ENCODE measurements at places on chromosomes 13 and 19.

GRCh38 chr19:2540646-2541454, 64.9 kb downstream of the GADD45B start:
- DNase-seq: no peak

DNA sequence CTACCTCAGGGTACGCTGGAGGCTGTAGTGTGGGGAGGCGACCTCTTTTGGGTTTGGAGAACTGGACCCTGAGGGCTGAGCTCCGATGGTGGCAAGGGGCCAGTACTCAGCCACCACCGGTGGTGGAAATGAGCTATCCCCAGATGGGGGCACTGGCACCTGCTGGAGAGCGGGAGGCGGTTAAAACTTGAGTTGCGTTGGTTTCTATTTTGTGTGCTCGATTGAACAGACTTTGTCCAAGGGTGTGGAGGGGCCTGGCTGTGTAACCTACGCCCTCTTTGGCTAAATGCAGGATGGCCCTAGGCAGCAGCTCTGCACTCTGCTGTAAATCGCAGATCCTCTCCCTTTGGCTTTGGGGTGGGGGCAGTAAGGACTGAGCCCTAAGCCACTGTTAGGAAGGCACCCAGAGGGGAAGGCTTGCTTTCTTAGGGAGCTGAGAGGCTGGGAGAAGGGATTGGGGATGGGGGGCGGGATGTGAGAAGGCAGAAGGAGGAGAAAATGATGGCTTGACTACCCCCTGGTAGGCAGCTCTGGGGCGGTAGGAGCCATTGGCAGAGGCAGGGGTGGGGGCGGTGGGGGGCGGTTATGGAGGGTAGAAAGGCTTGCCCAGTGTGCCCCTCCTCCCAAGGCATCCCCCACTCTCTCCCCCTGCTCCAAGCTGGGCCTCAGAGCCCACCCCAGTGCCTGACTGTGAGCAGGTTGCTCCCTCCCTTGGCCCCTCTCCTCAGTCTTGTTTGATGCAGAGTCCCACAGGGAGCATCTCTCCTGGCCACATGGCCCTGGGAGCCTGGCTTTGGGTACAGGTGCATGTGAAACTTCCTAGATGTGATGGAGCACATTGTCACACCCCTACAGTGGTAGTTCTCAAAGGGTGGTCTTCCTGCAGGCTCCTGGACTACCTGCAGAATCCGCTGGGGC, 5.0 kb downstream of the VSTM2B start:
- DNase-seq: no peak

DNA sequence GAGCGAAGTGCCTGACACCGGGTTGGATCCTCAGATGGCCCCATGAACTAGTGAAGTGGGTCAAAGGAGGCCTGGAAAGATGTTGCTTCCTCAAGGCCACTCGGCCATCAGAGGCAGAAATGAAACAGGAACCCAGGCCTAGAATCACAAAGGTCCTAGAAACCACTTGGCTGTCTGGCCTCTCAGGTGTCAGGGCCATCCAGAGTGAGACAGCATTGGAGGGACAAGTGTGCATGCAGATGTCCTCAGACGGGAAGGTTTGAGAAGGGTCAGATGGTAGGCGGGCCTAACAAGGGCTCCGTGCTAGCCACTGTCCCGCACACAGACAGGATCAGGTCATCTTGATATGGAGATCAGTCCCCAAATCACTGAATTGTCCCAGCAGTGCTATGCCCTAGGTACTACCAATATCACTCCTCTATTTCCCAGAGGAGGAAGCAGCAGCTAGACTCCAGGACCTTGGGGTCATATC, 14.3 kb downstream of the CCDC97 start:
- no peak for DNase-seq

GRCh38 chr19:19192910-19193423, 909 bp downstream of the RFXANK start:
- no peak for DNase-seq

- no peak for DNase-seq
Observed at GRCh38 chr19:32289566-32290210, 55.7 kb upstream of the ZNF507 start.

DNA sequence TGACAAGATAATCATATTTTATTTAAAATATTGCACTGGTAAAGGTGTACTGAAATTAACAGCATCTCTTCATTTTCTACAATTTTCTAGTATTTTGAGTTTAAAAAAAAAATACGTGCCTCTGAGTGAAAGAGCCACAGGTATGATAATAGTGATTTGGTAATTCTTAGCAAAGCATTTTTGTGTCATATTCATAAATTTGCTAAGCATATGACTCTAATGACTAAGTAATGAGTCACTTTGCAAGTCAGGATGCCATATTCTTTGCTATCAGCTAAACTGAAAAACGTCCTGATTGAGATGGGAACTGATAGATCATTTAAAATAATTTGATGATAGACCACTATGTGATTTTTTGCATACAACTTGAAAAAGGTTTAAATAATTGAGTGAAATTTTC, 136.1 kb upstream of the IRS2 start:
- no peak for DNase-seq

- no peak for DNase-seq
Observed at GRCh38 chr19:51552996-51553725, 17.9 kb upstream of the ZNF175 start.

GRCh38 chr13:36346222-36347083, at the start of gene SPART:
Gene SPART, minus strand, starts transcription at chr13:36346394. Its CDS starts 10,564 bp downstream, at chr13:36335830.
- peak; percentile 54 for DNase-seq

DNA sequence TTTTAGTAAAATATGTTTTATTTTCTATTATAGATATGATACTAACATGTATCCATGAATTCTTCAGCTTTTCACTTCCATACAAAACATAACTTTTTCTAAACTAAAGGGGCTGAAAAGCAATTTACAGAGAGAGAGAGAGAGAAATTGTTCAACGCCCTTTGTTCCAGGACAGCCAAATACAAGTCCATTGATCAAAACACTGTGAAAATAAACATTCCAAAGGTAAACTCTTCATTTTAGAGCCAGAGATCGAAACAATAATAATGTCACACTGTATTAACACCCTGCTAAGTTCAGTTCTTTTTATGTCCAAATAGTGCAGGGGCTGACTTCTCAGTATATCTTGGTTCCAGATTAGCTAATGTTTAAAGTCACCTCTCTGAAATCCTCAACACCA, 516.2 kb upstream of the ATXN8OS start:
- DNase-seq: no peak

DNA sequence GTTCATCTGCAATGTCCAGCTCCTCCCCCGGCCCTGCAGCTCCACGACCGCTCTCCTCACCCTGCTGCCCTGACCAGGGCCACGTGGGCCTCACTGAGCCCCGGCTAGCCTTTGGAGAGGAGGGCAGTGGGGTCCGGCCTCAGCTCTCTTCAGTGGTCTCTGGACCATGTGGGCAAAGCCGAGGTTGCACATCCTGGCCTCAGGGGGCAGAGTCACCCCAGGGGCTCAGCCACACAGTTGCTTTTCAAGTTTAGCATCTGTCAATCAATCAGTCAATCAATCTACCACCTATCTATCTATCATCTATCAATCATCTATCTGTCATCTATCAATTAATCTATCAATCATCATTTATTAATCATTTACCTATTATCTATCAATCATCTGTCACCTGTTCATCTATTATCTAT, 3.0 kb upstream of the DIRAS1 start:
- DNase-seq: no peak

- DNase-seq: no peak
Observed at GRCh38 chr13:104043184-104043583, 977.0 kb upstream of the SLC10A2 start.

Measured in activated CD8-positive, alpha-beta memory T cell treated with anti-CD3 and anti-CD28 coated beads for 48 hours (primary cell).